ENCODE measurements at places on chromosomes 4 and X.

- no peak for DNase-seq
Measured at GRCh38 chr4:181488926-181489325, 754.3 kb upstream of the TENM3 start.

DNA sequence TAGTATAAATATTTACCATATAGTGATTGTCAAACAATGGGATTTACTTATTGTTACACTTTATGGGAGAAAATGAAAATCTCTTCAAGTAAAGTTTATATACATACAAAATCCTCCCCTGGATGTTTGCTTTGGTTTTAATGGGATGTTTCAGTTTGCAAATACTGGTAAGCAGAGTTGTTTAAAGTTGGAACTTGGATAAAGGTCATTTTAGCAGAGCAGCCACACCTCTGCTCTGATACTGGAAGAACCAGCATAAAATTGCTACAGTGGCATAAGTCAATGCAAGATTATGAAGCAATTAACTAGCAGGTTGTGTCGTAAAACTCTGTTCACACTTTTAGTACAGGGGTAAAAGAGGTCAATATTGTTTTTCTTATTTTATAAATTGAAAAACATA is 101.2 kb downstream of the TRAPPC11 start:
- no peak for DNase-seq

DNA sequence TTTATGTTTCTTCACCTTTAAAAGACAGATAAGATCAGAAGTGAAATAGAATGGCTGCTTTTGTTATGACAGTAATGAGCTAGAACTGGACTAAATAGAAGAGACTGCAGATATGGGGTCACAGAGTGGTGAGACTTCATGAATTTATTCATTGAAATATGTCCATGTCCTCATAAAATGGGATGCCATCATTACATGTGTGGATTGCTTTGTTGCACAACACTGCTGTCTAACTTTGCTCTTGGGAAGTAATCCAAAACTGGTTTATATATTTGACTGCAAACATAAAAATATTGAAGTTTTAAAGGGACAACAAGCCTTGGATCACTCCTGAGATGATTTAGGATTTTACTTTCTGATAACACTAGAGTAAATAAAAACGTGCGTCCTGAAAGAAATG is 209.2 kb upstream of the FAT4 start:
- DNase-seq, result no peak

DNA sequence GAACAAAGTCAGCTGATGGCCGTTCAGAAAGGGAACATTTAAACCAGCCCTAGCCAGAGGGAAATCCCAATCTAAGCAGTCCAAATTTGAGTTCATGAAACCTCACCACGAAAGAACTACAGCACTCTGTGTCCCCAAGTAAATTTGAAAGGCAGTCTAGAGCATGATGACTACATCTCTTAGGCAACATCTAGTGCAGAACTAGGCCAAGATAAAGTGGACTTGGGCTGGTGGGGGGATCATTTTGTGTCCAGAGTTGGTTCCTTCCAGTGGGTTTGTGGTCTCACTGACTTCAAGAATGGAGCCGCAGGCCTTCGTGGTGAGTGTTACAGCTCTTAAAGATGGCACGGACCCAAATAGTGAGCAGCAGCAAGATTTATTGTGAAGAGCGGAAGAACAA is 64.9 kb downstream of the KLHL4 start:
- DNase-seq, result no peak

- DNase-seq, result no peak
Measured at GRCh38 chr4:109990261-109991257, 77.9 kb downstream of the EGF start.

GRCh38 chr4:103100691-103101090 is 1.1 kb upstream of the BDH2 start:
- no peak for DNase-seq

DNA sequence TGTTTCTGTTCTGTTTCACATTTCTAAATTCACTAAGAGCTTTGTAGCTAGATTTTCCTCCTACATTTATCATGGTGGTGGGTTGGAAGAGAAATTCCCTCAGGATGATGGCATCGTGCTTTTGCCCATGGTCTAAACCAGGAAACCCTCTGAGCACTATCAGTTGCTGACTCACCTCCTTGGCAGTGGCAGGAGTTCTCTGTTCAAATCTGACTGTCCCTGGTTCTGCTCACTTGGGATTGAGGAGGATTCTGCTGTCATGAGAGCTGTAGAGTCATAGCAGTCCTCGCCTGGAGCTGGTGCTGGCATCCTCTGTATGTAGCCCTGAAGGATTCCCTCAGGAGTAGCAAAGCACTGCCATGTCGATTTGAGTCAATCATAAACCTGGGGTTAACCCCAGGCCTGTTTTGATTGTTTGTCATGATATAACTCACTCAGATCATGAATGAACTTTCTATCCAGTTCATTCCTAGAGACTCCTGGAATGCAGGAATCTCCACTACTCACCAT is 9.4 kb downstream of the TEX13A start:
- no peak for DNase-seq

GRCh38 chr4:114250439-114250891 is 271.0 kb upstream of the ARSJ start:
- no peak for DNase-seq

- peak; percentile 32 for DNase-seq
Measured at GRCh38 chrX:110317061-110317819, 645 bp downstream of the AMMECR1 start.

DNA sequence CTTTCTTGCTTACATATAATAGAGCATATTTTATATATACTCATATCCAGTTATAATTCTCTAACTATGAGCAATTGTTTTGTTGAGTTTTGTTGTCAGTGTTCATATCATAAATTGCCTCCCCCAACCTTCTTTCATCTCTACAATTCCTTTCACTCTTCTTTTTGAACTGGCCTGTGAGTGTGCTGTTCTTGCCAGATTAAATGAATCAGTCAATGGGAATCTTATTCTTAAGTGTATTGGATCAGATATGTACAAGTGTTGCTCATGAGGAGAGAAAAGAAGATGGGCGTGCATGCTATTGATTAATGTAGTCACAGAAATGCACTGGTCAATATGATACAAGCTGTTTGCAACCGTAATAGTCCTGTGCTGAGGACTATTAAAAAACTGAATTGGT is 728.1 kb upstream of the MAGEB2 start:
- DNase-seq, result no peak

GRCh38 chr4:17511051-17511450 is 839 bp downstream of the QDPR start:
- DNase-seq, result no peak

DNA sequence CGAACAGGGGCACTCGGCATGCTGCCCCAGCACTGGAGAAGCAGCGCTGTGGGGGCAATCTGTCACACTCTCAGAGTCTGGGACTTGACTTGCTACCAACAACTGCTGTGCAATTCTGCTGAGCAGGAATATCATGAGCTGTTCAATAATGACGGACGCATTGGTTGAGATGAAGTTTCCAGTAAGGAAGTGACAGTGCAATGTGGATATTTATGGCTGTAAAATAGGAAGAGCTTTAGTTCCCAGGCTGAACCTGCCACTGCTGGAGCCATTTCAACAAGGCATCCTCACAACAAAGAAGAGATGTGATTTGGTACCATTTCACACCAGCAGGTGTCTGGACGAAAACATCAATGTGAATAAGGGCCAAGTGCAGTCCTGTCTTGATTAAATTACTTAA is 24.2 kb downstream of the CHST7 start:
- no peak for DNase-seq

- no peak for DNase-seq
Measured at GRCh38 chr4:32172761-32173160, 1452.6 kb downstream of the PCDH7 start.

GRCh38 chrX:40098264-40099054 is 701 bp upstream of the BCOR start:
- peak; percentile 78 for DNase-seq

DNA sequence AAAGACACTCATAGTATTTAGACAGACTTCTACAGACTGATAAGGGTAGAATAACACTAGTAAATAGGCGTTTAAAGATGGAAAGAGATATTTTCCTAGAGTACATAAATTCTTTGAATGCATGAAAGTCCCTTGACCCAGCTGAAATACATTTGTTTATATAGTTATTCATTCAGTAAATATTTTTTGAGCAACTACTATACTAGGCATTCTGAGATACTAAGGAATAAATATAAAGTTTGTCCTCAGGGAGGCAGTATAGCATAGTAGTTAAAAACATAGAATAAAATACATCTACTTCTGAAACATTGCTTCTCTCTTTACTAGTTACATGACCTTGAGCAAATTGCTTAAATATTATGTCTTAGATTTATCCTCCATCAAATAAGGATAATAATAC is 27.4 kb downstream of the HMGN5 start:
- DNase-seq, result no peak

- DNase-seq, result no peak
Measured at GRCh38 chrX:56744996-56745395, 16.0 kb downstream of the NBDY start.

- DNase-seq, result no peak
Measured at GRCh38 chr4:128780688-128781087, 28.8 kb upstream of the JADE1 start.

DNA sequence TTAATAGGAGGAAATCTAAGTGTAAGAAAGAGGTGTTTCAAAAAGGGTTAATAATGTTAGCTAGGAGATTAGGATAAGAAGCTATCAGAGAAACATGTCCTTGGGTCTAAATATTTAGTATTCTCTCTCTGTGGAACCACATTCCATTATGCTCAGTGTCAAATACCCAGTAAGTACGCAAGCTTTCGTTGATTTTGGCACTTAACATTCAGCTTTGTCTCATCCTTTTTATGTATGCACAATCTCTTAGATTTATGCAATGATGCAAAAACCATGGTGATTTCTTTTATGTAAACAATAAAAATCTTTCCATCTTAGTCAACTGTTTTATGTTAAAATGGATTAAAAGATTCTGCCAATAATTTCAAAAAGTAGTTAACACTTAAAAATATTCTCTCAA is 129.2 kb downstream of the KLHL13 start:
- DNase-seq, result no peak

- no peak for DNase-seq
Measured at GRCh38 chr4:38710053-38710452, 46.1 kb downstream of the KLF3 start.

- no peak for DNase-seq
Measured at GRCh38 chr4:171588051-171588545, 225.1 kb upstream of the GALNTL6 start.

DNA sequence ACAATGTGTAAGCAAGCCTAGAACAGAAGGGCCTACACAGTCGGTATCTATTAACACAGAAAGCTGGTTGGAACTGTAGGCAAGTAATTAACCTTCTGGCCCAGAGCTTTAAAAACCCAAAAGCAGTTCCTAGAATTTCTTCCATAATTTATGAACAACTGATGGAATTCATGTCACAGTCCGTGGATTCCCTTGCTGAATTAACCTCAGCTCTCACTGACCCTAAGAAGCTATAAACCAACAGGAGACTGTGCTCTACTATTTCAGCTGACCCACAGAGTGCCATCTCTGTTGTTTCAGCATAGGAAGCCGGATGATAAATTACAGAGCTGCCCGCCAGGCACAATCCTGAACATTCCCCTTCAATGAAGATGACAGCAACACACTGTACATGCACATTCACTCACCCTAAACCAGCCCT is 157.3 kb downstream of the PRDM5 start:
- DNase-seq, result no peak

GRCh38 chrX:45900766-45901615 is 644.2 kb downstream of the ZNF674 start:
- DNase-seq, result no peak

GRCh38 chr4:78661921-78662521 is 110.5 kb downstream of the ANXA3 start:
- peak; percentile 36 for DNase-seq

GRCh38 chrX:38627683-38628082 is 66.3 kb downstream of the TSPAN7 start:
- DNase-seq, result no peak

DNA sequence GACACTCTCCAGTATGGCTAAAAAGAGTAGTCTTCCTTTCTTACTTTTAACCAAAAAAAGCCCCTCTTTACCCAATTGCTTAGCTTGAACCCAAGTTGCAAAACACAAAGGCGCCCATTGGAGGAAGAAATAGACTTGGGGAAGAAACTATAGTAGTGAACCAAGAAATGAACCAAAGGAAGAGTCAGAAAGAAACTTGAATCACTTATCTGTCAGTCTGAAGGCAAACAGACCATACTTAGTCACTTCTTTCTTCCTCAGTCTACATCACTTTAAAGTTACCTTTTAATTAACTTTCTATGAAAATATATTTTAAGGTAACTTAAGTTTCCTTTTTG is 161.4 kb upstream of the GIMD1 start:
- no peak for DNase-seq

- DNase-seq, result no peak
Measured at GRCh38 chr4:117560329-117560728, 474.0 kb upstream of the NDST3 start.

- no peak for DNase-seq
Measured at GRCh38 chr4:51895158-51895557, 52.2 kb downstream of the DCUN1D4 start.

DNA sequence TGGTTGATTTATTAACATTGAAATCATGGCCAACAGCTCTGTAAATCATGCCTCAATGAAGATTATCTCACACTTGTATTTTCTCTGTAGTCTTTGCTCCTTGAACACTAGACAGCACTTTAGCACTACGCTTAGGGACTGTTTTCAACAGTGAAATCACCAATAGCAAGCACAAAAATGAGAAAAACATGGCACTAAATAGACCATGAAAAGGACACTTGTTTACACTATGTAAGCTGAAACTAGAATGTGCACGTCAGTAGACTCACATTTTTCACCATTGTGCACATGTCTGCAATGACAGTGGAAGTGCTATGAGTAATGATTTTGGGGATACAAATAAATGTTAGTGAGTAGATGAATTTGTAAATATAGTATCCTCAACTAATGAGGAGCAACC is 3.1 kb downstream of the BMP2K start:
- no peak for DNase-seq

- DNase-seq, result no peak
Measured at GRCh38 chr4:99991741-99992140, 41.7 kb upstream of the H2AZ1 start.

- DNase-seq, result no peak
Measured at GRCh38 chr4:158649111-158649680, 22.5 kb downstream of the C4orf46 start.

DNA sequence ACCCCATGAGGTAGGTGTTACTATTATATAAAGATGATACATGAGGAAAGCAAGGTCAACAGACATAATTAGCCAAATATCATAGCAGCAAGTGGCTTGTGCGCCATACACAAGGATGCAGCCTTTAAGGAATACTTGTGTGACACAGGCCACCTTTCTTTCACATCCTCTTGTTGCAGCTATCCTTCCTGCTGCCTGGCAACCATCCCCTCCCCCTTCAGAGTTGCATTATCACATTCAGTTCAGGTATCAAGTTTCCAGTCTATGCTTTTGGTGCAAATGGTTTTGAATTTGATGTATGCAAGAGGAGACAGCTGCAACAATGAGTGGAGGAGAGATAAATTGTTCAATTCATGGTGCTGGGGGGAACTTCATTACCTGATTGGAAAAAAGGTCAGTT is 6.4 kb downstream of the ZCCHC18 start:
- no peak for DNase-seq

DNA sequence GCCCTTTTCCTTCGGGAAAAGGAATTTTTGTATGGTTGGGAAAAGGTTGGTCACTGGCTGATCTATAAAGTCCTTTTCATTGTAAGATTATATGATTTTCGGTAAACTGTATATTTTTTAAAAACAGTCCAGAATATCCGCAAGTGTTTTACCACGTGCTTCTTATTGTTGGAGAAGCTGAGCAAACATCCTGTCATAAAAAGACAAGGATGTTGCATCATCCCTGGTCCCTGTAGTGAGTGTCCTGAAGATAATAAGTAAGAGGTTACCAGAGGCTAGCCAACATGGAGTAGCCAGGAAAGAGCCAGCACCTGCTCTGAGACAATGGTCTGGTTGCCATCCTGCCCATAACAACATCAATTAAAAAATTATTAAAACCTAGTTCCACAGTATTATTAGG is 5.1 kb downstream of the CXCL9 start:
- no peak for DNase-seq

Measured in right hindlimb (tissue), 1 donor.